ENCODE measurements at places on chromosomes 1 and 21.

DNA sequence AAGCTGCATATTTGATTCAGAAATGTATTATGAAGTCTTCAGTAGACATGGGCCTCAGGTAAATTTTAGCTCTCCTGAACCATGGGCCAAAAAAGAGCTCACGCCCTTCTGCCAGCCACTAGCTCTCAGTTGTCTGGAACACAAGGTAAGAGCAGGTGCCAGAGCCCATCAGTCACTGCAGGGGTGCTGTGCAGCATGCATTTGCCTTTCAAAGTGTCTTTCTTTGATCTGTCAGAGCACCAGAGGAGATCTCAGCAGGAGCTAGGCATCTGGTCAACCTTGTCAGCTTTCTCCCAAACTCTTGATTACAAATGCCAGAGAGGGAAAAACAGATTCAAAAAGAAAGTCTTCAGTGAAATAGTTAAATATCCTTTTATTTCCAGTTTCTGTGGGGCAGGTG is 332.3 kb downstream of the COL11A1 start:
- no peak for DNase-seq

GRCh38 chr1:114435088-114435715 is 75.8 kb downstream of the TRIM33 start:
- DNase-seq: no peak

- DNase-seq: no peak
These were observed 7.5 kb upstream of the KPNA6 start for GRCh38 chr1:32100359-32100758.

GRCh38 chr1:156657741-156658319 is 15.9 kb downstream of the BCAN start:
- no peak for DNase-seq

Measured in dorsolateral prefrontal cortex (tissue), 122 donors.